ENCODE measurements at places on chromosomes 12 and 14.
A peak's percentile ranks its signal among the peaks of the same experiment; 100 is the strongest.

GRCh38 chr14:22630486-22630885 is 13.7 kb downstream of the OR6J1 start:
- DNase-seq = no peak

- DNase-seq = no peak
These were observed 117.9 kb upstream of the SFSWAP start for GRCh38 chr12:131592972-131593371.

- DNase-seq = no peak
These were observed 62.1 kb upstream of the MAP1LC3B2 start for GRCh38 chr12:116497051-116497591.

DNA sequence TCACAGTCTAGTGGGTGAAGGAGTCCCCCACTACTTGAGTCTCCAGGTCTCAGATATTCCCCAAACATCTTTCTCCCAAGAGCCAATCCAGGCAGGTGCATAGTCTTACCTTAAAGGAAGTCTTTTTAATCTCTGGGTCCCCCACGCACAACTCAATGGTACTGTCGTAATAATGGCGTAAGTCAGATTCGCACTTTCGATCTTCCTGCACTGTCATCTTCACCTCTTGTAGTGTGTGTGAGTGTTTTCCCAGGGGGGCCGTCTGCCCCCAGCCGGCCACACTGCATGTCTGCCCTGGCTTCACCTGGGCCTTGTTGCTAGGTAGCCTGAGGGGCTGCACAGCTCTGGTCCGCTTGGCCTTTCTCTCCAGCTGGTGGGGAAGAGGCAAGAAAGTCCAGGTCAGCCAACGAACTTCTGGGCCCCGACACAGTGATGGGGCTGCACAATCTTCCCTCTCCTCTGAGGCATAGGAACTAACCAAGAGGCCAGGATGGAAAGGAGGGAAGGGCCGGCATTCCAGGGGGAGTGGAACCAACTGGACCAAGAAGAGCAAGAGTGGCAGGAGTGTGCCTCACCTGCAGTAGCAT is 2.1 kb downstream of the GZMB start:
- no peak for DNase-seq

DNA sequence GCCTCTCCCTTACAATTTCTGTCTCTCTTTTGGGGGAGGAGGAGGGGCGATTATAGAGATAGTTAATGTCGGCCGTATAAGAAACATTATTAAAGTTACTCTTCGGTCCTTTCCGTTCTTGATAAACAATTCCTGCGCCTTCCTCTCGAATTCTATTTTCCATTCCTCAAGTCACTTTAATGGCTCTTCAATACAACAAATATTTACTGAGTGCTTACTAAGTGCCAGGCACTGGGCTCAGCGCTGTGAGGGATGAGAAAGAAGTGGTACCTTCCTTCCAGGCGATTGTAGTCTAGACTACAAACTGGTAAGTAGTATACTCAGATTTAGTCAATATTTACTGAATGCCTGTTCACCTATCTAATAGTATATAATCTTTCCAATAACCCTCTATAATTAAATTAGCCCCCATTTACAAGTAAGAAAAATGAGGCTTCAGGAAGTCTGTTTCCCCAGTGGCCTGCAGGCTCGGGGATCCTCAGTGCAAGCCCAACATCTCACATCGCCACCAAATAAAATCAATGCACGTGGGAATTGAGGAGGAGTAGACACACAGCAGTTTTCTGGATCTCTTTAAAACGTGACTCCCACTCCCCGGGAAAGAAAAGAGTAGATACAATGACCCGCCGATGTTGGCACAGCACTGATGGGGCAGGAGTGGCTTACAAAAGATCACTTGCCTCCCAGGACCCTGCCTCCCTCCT is 589 bp upstream of the ZNF219 start:
- no peak for DNase-seq

- no peak for DNase-seq
These were observed 10.5 kb upstream of the PLBD2 start for GRCh38 chr12:113347892-113348291.

DNA sequence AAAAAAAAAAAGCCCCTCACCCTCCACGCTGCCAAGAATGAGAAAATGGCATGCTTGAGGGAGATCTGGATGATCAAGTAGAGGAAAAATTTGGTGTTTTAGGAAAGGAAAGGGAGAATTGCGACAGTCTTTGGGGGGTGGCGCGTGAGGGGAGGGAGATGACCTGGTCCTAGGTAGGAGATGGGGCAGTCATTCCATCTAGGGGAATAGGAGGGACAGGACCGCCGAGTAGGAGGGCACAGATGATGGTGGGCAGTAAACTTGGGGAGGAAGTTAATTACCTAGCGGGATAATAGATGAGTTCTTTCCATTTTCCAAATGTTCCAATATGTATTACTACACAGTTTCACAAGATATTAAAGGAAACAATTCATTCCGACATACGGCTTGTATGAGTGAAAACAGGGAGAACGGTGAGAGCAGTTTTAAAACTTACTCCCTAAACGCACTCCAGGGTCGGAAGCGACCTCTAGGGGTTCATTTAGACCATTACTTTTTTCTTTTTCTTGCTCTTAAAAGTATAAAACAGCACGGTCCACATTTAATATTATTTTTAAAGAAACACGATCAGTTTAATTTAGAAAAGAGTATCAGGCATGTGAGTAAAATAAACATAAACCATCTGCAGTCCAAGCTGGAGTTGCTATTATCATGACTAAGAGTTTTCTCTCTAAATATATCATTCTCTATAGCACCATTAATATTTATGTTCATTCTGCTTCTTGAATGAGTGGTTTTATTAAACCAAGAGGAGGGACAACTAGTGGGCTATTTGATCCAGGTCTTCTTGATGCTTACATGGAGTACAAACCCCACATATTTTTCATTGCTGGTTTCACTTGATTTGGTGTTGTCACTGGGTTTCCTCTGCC is 3.0 kb upstream of the FNTB start:
- no peak for DNase-seq

DNA sequence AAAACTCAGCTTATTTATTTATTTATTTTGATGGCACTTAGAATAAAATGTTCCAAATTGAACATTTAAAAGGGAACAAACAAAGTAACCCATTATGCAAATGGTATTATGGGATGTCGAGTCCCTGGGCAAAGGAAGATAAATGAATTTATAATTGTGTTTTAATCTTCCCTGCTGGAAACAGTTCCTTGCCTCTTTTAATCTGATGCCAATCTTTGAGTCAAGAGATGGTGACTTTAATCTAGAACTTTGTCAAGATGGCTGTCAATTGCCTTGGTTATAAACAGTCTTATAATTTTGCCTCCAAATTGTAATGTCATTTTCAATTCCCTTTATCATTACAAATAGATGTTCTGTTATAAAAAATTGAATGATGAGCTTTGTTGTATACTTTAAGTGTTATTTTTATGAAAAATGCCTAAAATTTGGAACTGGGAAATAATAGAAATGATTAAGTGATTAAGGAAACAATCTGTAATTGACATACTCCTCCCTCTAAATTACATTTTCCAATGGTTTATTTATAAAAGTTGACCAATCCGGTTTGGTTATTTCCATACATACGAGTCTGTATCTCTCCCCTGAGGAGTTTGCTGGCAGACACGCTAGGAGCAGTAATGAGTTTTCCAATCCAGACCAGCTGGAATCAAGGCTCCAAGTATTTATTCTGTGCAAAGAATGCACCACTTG is 134.9 kb upstream of the FRMD6 start:
- DNase-seq = no peak

DNA sequence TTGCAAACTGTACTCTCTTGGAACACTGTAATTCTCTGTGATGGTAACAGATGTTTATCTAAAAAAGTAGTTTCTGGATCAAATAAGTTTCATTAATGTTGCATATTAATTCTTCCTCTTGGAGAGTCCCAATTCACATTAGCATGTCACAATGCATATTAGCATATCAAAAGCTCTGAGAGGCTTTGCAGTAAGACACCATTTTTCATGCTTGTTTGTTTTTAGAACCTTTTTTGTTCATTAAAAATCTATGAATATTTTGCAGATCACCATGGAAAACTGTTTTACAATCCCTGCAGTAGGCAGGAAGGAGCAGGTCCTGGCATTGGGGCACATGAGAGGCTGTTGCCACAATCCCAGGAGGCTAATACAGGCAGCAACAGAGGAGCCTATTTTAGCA is 180.7 kb downstream of the KCNH5 start:
- no peak for DNase-seq

- DNase-seq = no peak
These were observed 651 bp downstream of the PFKM start for GRCh38 chr12:48119834-48120195.

GRCh38 chr12:26255893-26256645 is 60.7 kb downstream of the SSPN start:
- no peak for DNase-seq

DNA sequence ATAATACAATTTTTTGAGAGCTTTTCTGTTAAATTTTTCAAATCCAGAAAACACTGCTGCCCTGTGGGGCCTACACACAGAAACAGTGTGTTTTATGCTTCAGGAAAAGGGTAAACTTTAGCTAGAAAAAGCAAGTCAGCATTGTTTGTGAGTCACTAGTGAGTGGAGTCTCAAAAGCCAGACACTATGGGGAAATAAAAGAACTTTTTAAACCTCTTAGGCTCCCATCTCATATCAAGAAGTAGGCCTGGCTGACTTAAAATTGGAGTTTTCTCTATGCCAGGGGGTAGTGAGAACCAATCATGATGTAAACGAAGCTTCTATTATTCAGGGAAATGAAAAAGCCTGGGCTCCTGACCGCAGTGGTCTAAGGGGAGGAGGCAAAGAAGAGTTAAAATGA is 12.6 kb downstream of the GPR65 start:
- no peak for DNase-seq

GRCh38 chr12:76311796-76312195 is 36.4 kb downstream of the BBS10 start:
- DNase-seq = no peak

GRCh38 chr14:101590062-101590461 is 28.8 kb downstream of the DIO3 start:
- peak; percentile 36 for DNase-seq

GRCh38 chr14:95711476-95712176 is 2.3 kb downstream of the TCL1A start:
- no peak for DNase-seq

DNA sequence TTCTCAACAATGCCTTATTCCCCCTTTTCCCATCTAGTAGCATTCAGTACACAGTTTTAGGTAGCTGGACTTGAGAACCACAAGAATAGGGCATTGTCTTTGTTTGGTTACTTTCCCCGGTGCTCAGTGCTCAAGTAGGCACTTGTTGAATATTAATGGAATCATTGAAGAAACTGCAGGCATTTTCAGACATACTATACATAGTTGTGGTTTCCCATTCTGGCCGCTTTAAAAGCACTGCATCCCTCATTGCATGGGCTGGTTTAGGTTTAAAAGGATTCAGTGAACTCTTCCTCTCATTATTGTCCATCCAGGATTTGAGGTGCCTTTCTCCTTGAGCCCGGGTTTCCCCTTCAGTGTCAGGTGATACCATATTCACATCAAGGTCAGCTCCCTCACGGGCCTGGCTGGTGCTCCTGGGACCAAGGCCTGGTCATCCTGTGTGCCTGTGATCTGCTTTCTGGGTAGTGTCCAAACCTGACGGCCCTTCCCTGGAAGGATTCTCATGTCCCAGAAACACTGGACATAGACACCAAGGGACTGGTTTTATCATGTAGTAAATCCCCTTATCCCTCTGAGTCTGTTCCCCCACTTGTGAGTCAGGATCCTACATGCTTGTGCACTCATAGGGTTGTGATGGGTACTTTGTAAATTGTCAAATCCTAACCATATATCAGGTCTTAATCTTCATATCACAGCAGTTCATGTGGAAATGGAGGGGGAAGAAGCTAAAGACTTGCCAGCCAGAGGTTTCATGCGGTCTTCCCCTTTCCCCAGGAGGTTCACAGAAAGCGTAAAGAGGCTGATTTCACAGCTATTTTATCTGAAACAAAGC is 7.4 kb downstream of the TCP11L2 start:
- DNase-seq = no peak

GRCh38 chr12:114697741-114698565 is 14.0 kb upstream of the TBX3 start:
- no peak for DNase-seq

- DNase-seq = no peak
These were observed 30.3 kb downstream of the HIP1R start for GRCh38 chr12:122865268-122866231.

DNA sequence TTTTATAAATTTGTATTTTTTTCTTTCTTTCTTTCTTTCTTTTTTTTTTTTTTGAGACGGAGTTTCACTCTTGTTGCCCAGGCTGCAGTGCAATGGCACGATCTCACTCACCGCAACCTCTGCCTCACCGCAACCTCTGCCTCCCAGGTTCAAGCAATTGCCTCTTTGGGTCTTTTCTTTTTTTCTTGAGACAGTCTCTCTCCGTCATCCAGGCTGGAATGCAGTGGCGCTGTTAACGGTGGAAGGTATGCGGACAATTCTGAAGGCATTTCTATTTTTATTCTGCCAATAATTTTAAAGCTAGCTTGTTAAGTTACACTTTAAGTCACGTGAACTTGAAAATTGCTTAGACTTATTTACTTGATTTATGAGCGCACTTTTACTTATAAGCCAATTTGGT is 8.8 kb upstream of the PHC1 start:
- no peak for DNase-seq

DNA sequence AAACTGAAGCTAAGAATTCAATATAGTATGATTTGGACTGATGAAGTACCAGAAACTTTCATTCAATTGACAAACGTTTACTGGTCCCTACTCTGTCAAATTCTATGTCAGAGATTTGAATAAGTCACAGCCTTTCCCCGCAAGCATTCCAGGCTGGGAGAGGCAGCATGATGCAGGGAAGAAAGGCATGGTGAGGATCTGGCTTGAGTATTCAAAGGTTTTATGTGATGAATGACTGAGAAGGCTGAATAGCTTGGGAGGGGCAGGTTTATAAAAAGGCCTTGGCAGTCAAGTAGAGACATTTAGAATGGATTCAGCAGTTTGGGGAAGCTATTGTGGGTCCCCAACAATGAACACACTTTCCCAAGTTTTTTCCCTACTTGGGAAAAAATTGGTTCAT is 431.8 kb downstream of the DPF3 start:
- no peak for DNase-seq

DNA sequence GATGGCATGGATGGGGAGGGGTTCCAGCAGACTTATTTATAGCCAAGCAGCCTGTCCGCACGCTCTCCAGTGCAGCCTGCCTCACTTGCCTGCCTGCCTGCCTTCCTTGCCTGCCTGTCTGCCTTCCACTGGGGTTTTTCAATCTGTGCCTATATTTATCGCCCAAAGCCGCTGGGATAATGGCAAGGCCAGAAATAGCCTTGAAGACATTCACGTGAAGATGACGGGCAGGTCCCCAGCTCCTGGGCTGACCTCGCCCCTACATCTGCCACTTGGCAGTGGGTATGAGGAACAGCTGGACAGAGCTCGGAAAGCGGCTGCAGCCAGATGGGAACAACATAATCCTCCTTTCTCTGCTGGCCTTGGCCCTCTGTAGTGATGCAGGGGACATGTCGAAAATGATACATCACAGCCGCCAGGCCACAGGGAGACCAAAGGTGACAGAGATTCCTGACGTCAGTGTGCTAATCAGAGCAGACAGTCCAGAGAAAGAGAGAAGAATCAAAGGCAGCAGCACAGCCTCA is 53.3 kb downstream of the PITPNM2 start:
- no peak for DNase-seq

All from mesothelial cell of epicardium (in vitro differentiated cells).